ENCODE measurements at places on chromosomes 13 and 19.

GRCh38 chr13:109699628-109700071 is 86.7 kb downstream of the IRS2 start:
- DNase-seq = no peak

- no peak for DNase-seq
These were observed 638.8 kb upstream of the SLITRK6 start for GRCh38 chr13:86438034-86438433.

DNA sequence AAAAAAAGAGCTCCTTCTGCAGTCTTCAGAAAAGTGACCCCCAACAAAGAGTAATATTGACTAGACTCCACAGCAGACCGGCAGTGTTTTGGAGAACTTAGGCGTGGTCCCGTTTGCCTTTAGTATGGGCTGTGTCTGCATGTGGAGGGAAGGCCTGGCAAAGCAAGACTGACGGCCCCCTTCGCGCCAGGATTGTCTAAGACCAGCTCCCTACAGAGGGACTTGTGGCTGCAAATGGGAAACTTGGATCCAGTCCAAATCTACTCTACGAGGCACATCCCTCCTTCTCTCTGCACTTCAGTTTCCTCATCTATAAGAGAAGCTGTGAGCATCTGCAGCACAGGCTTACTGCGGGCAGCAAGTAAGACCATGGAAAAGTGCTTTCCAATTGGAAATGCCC is 350.0 kb downstream of the ZNF536 start:
- DNase-seq = no peak

- DNase-seq = no peak
These were observed 854 bp downstream of the IL12RB1 start for GRCh38 chr19:18085702-18086457.

GRCh38 chr13:106573868-106574267 is 5.9 kb upstream of the ARGLU1 start:
- no peak for DNase-seq

DNA sequence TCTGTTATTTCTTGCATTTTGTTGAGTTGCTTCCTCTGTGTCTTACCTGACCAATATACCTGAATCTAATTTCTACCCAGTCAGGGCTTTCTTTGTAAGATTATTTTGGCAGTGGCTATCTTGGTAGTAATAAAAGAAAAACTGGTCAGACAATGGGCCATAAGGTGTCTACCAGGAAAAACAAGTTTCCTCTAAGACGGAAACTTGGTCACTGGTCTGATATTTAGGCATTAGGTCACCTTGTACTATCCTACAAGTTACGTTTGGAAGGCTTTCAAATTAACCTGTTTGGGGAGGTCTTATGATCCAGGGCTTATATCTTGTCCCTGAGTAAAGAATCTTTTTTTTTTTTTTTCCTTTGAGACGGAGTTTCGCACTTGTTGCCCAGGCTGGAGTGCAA is 9.2 kb downstream of the ZNF823 start:
- DNase-seq = no peak

GRCh38 chr19:36646746-36647145 is 19.9 kb downstream of the ZNF461 start:
- DNase-seq = no peak

DNA sequence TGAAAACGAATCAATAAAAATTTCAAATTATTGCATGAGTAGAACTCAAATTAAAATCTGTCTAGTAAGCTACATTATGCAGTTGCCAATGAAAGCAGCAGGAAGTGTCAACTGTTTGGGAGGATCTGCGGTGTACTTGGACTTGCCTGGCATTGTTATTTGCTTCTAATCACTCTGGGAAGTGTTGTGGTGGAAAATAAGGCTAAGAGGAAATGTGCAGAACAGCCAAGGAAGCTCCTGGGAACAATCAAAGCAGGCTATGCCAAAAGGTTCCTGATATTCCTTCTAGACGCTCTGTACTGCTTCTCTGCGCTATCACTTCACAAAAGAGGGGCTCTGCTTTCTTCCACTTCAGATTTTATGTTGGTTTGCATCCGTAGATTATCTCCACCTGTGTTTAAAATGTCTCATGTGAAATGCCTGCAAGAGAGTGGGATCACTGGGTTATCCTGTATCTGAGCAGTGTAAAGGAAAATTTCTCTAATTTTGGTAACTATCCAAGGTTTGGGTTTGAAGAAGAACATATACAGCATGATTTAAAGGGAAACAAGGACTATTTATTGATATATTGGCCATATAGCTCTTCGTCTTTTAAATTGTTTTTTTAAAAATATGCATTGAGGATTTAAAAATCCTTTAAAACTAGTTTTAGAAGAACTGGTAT is 182.7 kb upstream of the CSNK1A1L start:
- DNase-seq = no peak

DNA sequence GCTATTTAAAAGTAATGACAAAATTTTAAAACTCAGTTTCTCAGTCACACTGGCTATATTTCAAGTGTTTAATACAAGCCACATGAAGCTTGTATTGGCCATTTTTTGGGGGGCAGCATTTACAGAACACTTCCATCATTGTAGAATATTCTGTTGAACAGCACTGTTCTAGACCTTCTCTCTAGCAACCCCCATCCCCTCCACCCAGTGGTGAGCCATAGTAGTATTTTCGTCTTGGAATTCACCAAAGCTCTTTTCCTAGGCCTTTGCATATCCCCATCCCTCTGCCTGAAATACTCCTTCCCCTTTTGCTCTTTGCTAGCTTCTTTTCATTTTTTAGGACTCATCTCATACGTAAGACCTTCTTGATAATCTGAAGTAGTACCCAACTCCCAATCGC is 99.5 kb downstream of the ZC3H13 start:
- DNase-seq = no peak

- DNase-seq = no peak
These were observed 370.9 kb downstream of the KLF5 start for GRCh38 chr13:73429701-73430100.

GRCh38 chr13:114059946-114060860 is 72.2 kb downstream of the RASA3 start:
- DNase-seq = no peak

GRCh38 chr13:25840261-25840660 is 211.6 kb downstream of the SHISA2 start:
- DNase-seq = no peak

GRCh38 chr13:109790942-109791605 is 4.7 kb upstream of the IRS2 start:
- peak; percentile 19 for DNase-seq

- no peak for DNase-seq
These were observed 84.0 kb downstream of the ATP11A start for GRCh38 chr13:112773601-112774447.

DNA sequence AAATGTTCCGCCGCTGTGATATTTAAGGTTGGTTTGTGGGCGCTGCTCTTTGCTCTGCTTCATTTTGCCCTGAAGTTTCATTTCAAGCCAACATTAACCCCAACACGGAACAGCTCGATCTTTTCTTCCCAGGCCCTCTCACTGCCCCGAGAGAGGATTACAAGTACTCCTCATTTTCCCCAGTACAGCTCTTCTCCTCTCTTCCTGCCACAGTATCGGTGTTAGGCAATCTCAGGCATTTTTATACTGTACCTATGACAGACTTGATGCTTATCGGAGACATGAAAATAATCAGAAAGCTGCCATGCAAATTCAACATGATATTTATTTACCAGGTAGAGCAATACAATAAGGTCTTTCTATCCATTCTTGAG is 1.3 kb upstream of the EDNRB start:
- DNase-seq = no peak

GRCh38 chr19:11541238-11541637 is 2.6 kb downstream of the CNN1 start:
- DNase-seq = no peak

DNA sequence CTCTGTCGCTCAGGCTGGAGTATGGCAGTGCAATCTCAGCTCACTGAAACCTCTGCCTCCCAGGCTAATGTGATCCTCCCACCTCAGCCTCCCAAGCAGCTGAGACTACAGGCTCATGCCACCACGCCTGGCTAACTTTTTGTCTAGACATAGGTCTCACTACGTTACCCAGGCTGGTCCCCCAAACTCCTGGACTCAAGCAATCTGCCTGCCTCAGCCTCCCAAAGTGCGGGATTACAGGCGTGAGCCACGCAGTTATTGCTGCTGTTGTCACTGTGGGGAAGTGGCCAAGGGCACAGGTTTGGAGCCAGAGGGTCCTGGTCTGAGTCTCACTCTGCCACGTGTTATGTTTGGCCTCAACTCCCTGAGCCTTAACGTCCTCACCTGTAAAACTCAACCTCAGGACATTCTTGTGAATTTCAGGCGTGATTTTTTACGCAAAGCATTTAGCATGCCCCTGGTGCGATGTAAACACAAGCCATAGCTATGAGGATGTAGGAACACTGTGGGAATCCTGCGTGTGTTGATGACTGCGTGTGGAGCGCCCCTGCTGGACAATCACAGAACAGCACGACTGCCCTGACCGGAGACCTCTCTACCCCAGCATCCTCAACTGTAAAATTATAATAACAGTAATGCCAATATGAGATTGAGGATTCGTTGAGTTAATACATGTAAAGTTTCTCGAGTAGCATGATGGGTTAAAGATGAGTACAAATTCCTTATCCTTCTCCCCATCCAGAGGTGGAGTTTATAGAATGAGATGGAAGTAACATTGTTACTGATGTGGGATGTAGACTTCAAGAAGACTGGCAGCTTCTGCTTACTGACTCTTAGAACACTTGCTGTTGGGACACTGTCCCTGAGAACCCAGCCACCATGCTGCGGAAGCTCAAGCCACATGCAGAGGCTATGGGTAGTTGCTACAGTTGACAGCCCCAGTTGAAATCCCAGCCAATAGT is 41.8 kb upstream of the PNMA8B start:
- DNase-seq = peak; percentile 65

- no peak for DNase-seq
These were observed 10.5 kb downstream of the PEAK3 start for GRCh38 chr19:2271234-2272103.

- DNase-seq = no peak
These were observed 177.3 kb upstream of the KL start for GRCh38 chr13:32838945-32839344.

DNA sequence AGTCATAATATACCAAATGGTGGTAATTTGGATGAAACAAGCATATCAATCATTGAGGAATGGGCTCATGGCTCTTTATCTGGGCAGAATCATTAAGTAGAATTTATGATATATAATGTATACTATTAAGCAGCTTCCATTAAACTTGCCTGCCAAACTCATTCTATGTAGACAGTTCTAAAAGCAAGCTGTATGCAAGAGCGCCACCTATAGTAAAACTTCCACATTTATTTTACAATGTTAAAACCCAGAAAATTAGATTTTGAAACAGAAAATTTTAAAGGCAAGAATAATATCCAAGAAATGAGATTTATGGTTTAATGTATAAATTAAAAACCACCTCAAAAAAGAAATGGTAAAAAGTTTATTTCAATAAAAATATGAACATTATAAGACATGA is 161.5 kb downstream of the MZT1 start:
- no peak for DNase-seq

- no peak for DNase-seq
These were observed 2.5 kb upstream of the CACNG8 start for GRCh38 chr19:53960187-53960586.

GRCh38 chr19:34881982-34882381 is 44.7 kb upstream of the ZNF30 start:
- DNase-seq = no peak

GRCh38 chr13:83827338-83827737 is 54.9 kb downstream of the SLITRK1 start:
- DNase-seq = no peak
